ENCODE measurements at places on chromosomes 3 and 15.

GRCh38 chr3:101266071-101266470 lies 54.3 kb downstream of the IMPG2 start:
- no peak for DNase-seq

GRCh38 chr3:187263270-187263669 lies 28.3 kb downstream of the MASP1 start:
- no peak for DNase-seq

- no peak for DNase-seq
These were observed 718 bp downstream of the BNIP2 start for GRCh38 chr15:59688423-59688781.

DNA sequence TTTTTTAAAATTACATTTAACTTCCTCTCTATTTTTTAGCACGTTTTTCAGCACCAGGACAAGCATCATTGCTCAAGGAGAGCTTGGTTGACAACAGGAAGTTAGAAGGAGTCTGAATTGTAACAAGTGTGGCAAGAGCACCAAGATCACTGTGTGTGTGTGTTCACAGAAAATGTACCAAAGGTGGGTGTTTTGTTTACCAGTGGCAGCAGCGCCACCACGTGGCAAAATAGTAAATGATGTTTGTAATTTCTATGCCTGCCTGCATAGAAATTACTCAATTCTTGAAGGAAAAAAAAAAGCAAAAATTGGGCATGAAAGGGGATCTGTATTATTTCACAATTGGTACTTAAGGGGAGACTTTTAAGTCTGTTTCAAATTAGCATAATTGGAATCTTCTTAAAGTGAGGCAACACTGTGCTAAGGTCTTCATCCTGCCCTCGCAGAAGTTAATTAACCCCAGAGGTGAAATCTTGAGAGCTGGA lies 7.4 kb upstream of the U2SURP start:
- no peak for DNase-seq

DNA sequence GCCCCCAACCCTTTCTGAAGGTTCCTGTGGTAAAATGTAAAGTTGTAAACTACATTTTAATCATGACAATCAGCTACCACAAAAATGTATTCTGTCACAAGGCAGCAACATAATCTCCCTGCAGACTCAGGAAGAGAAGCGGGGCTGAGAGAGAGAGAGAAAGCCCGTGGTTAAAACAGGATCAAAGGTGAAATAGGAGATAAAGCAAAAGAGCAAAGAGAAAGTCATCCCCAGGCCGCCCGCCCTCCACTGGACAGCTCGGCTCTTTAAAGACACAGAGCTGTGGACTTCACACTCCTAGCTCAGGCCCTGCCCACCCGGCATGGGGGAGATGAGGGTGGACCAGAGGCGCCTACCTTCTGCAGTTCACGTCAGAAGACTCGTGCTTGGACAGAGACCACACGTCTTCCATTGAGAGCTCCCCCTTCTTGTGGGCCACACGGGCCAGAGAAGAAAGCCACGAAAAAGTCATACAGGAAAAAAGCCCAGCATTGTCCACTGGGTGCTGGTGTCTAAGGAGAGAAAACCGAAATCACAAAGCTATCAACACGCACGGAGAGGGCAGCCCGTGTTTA lies 29.4 kb downstream of the ABCC5 start:
- no peak for DNase-seq

DNA sequence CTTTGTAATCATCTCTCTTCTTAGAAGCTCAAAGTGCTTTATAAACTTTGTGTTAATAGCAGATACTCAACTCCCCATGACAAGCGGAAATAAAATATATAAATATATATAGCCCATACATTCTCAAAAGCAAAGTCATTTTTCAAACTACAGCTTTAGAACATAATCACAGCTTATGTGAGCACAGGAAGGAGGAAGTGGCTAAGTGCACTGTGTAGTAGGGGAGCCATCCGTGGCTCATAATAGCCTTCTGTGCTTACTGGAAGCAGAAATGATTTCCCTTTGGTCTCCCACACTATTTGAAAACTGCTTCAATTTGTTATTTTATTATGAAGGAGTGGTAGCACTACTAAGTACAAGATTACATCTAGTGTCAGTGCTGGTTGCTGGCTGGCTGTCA lies 151.4 kb upstream of the ARL6 start:
- no peak for DNase-seq

- no peak for DNase-seq
These were observed 23.8 kb upstream of the TM2D3 start for GRCh38 chr15:101675796-101676582.

DNA sequence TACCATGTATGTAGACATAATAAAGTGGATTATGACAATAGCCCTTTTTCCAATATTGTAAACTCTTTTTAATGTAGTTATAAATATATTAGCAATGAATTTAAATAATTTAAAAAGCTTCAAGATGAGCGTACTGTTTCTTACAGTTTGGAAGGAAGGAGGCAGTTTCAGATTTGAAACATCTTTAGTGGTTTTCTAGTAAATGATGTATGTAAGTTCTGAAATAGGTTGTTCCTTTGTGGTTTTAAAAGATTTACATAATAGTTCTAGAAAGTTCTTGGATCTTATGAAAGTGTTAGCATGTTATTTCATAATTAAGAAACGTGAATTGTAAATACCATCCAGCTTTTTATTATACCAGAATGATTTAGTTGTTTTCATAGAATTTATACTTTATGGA lies 16.0 kb downstream of the DNAJC19 start:
- DNase-seq, result no peak

- DNase-seq, result no peak
These were observed 163.7 kb downstream of the TCF12 start for GRCh38 chr15:57082054-57082728.

DNA sequence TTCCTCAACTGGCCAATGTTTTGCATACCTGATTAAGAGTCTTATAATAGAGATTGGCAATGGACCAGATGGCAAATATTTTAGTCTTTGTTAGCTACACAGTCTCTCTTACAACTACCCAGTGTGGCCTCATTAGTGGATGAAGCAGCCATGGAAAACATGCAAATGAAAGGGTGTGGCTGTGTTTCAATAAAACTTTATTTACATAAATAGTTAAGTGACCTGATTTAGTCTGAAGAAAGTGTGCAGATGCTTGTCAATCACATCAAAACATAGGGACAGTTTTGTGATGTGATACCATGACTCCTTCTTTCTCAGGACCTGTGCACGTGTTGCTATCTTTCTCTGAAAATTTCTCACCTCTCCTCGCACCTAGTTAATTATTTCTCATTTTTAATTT lies 309.8 kb upstream of the GRM7 start:
- no peak for DNase-seq

DNA sequence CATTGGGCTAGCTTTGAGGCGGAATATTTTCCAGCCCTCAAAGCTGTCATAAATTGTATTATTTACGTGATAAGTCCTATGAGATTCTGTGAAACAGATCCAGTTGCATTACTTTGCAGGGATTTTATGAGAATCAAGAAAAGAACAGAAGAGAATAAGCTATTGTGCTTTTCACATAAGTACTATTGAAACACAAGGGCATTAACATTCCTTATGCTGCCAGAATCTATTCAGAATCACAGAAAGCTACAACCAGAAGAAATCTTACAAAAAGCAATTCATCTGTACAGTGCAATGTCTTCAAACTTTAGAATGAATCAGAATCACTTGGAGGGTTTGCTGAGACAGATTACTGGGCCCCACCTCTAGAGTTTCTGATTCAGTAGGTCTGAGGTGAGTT lies 10.6 kb upstream of the CACNA1D start:
- DNase-seq, result no peak

DNA sequence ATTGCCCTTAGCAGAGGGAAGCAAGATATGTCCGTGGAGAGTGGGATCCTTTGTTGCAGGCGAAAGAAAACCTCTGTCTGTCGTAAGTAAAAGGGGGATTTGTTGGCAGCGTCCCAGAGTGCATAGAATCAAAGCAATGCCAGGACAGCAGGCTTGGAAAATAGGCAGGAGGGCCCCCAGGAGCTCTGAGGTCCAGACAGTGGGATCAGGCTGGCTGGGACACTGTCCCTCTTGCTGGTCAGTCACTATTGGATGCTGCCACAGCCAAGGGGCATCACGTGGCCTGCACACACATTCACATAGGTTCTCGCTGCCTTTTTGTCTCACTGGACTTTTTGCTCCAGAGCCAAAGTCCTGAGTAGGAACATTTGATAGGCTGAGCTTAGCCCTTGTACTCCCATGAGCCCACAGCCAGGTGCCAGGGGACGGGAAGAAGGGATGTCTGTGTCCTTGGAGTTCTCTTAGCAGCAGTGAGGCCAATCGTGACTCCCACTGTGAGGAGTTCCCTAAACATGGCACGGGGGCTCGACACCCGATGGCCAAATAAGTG lies 10.7 kb downstream of the MUC20 start:
- peak; percentile 39 for DNase-seq

DNA sequence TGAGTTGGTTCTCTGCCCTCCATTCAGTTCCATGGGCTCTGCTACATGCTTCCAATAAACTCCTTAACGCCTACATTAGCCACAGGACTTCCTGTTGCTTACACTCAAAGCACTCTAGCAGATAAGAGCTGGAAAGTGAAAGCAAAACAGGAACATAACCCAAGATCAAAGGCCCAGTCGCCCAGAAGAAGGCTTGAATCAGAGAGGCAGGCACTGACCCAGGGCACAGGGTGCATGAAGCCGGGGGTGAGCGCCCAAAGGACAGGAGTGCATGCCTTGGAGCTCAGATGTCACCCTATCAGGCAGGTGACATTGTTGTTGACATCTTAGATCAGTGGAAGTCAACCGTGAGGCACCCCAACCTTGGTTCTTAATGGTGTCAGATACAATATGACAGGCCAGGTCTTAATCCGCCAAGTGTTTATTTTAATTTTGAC lies 235.1 kb downstream of the UACA start:
- no peak for DNase-seq

DNA sequence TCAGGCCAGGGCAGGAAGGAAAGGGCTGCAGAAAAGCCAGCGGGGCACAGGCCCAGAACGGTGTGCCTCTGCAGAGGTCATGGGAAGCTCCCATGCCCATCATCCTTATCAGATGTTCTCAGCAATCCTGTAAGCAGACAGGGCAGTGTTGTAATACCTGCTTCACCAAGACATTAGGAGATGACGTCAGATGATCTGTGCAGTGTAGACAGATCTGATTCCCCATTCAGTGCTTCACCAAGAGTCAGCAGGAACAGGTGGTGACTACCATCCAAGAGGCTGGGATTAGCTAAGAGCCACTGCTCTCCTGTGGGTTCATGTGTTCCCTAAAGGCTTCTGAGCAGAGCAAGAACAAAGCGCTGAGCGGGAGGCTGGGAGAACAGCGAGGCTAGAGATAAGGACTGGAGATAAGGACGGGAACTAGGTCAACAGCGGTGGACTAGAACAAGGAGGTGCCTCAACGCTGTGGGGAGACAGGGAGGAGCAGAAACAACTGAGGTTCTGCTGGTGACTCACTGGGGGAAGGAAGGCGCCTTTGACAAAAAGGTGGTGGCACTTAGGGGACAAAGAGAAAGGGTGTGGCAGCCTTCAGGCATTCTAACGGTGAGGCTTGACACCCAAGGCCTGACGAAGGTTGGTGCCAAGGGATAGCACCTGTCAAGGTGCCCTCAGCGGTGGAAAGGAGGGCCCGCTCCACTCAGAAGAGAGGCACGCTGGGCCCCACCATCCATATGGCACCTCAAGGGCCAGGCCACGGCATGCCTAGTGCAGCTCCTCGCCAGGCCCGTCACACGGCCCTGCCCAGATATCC lies 28.4 kb downstream of the CCDC12 start:
- DNase-seq, result no peak

DNA sequence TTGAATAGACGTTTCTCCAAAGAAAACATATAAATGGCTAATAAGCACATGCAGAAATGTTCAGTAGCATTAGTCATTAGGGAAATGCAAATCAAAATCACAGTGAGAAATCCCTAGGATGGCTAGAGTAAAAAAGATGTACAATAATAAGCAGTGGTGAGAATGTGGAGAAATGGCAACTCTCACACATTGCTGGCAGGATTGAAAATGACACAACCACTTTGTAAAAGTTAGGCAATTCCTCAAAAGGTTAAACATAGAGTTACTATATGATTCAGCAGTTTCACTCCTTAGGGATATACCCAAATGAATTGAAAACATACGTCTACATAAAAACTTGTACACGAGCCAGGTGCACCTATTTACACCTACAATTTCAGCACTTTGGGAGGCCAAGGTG lies 108.7 kb downstream of the ITPR1 start:
- DNase-seq, result no peak

DNA sequence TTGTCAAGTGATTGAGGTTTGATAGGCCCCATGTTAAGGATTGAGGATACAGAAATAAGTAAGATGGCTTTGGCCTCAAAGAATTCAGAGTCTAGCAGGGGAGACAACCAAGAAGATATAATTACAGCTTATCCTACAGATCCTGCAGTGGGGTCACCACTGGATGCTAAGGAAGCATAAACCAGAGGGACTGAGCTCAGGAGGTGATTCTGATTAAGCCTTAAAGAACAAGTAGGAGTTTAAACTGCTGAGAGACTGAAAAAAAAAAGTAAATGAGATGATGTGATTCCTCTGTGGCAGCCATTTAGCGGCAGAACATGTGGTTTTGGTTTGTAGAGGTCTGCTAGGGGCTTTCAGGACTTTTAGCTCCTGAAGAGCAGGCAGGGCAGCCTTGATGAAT lies 72.1 kb upstream of the ROPN1 start:
- DNase-seq, result no peak

DNA sequence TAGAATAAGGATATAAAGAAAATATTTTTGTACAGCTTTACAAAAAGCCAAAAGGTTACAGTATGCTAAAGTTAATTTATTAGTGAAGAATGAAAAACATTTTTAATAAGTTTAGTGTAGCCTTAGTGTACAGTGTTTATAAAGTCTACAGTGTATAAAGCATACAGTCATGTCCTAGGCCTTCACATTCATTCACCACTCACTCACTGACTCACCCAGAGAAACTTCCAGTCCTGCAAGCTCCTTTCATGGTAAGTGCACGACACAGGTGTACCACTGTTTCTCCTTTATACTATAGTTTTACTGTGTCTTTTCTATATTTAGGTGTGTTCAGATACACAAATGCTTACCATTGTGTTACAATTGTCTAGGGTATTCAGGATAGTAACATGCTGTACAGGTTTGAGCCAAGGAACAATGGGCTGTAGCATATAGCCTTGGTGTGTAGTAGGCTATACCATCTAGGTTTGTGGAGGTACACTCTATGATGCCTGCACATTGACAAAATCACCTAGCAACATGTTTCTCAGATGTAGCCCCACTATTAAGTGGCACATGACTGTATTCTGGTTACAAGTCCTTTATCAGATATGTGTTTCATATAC lies 197.1 kb upstream of the KBTBD8 start:
- DNase-seq, result no peak
